Activated CD4-positive, alpha-beta T cell treated with anti-CD3 and anti-CD28 coated beads, Interleukin-2, amount 50 U/mL, for 4 hours (primary cell): ENCODE measurements at places on chromosomes 1 and 21.

DNA sequence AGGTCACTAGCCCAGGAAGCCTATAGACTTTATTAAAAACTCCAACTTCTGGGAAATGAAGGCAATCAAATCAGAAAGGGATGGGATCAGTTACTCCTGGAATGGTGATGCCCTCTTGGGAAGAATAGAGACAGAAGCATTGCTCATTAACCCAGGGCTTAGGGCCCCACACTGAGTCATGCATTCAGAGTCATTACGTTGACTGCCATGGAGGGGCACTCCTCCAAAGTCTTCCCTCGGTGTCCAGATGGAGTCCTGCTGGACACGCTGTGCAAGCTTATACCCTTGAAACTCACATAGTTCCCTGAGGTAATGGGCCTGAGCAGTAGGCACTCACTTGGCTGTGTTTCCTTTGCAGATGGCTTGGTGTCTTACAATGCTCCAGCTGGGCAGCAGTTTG is 35.2 kb upstream of the HSD17B7 start:
- no peak for DNase-seq

DNA sequence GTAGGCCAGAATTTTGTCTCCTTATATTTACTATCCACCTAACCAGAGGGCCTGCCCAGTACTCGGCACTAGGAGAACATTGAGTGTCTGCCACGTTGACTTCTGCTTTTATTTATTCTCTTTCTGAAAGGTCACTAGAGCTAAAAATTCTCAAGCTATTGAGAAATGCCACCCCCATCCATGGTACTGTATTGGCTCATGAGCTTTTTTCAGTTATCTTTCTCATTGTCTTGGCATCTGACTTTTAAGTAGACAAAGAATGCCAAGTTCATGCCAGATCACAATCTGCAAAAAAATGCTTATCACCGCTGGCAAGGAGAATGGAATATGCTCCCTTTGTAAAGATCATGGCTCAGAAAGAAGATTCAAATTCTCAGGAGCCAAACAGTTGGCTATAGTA is 49.8 kb upstream of the MROH9 start:
- DNase-seq, result no peak

DNA sequence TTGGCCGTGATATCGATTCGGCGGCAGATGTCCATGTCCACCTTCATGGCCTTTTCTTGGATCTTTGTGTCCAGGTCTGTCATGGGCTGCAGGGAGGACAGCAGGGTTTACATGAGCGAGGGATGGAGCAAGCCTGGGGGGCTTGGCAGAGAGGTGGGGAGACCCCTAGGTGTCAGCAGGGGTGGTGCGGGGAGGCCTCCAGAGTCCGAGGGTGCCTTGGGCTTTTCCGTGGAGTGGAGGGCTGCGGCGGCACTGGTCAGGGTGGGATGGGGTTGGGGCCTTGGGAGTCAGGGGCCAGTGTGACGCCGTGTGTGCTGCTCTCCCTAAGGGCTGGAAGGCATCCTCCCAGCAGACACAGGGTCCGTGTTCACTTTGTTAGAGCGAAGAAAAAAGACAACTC is 16.1 kb upstream of the ALDH4A1 start:
- DNase-seq, result no peak

- no peak for DNase-seq
Measured at GRCh38 chr1:163231385-163231784, 28.7 kb upstream of the RGS5 start.

DNA sequence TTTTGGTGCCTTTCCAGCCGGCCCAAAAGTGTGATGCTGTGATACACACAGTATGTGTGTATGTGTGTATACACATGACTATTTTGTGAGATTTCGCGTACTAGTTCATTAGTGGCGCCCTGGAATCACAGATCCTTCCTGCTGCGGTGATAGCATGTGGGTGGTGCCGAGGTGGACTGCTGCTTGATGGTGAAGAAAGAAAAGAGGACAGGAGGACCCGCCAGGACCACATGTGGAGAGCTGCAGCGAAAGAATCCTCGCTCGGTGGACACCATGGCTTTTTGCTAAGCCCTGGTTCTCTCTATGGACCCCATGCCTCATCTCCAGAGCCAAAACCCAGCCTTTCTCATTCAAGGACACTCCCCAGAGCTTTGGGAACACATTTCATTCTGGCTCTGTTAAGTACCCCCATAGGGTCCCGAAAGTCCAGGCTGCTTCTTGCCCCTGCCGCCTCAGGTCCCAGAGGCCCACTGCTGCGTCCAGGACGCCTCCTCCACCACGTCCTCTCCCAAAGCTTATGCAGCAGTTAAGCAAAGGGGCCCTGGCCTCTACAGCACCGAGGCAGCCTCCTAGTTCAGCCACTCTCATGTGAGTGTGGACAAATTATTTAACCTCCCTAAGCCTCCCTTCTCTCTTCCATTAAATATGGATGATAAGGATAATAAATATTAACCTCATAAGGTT is 32.8 kb upstream of the COX20 start:
- no peak for DNase-seq

- DNase-seq, result no peak
Measured at GRCh38 chr1:77014073-77014788, 147.0 kb downstream of the ST6GALNAC5 start.

GRCh38 chr1:166999075-166999474 is 10.0 kb downstream of the MAEL start:
- DNase-seq, result no peak

DNA sequence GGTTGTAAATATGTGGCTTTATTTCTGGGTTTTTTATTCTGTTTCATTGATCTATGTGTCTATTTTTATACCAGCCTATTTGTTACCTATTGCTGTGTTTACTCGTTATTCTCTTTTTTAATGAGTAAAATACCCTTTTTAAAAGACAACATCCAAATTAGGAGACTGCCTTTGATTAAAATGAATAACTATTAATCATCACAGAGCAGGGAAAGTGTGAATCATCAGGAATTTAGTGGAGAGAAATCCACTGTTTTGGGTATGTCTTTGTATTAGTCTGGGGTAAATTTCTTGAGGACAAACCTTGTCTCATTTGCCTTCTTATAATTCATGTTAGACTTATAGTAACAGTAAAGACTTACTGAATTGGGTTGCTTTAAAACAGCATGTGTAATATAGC is 12.1 kb downstream of the DISC1 start:
- no peak for DNase-seq

GRCh38 chr1:91851130-91852010 is 34.6 kb downstream of the TGFBR3 start:
- no peak for DNase-seq

- peak; percentile 38 for DNase-seq
Measured at GRCh38 chr1:222618001-222618879, at the start of gene MIA3. Gene MIA3, plus strand, starts transcription at chr1:222618097. Its CDS starts 14 bp downstream, at chr1:222618111.

DNA sequence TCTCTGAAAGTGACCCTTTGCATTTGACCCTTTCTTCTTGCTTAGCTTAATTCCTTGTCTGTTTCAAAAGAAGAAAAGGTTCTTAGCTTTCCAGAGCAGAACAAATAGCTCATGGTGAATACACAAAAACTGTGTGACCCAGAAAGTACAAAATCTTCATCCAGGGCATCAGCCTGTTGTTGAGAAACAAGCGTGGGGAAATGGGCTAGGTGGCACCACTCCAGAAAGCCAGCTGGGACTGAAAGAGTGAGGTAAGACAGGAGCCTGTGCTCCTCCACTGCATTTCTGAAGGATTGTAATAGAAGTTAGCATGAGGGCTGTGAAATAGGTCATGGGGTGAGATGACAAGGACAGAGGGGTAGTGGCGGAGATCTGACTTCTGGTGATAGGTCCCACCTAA is 45.8 kb downstream of the CYP2J2 start:
- DNase-seq, result no peak

- no peak for DNase-seq
Measured at GRCh38 chr1:201275253-201275666, 8.0 kb upstream of the PKP1 start.

DNA sequence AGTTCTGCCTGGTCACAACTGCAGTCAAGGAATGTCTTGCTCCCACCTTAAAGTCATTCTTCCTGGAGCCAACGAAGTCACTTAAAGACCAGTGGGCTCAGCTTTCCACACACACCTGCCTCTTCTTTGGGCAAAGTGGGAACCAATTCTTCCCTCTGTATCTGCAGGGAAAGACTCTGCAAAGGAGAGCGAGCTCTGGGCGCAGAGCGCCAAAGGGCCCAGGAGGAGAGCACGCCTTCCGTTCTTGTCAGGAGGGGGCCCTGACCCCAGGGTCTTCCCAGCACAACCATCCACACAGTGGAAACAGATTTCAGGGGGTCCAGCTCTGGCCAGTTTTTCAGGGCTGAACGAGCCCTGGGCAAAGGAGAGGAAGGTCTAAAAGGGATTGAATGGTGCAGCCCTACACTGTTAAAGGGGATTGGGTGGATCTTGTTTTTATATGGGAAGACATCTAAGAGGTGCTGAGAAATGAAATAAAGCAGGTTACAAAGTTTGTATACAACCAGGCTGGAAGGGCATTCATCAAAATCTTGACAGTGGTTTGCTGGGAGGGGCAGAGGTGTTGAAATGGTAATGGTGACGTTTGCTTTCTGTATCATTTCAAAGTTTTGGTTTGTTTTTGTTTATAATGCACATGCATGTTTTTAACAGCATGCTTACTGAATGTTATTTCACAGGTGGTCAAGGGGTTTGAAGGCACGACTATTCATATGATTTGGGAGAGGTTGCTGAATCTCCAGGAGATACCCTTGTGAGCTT is 6.8 kb upstream of the OLIG2 start:
- no peak for DNase-seq

DNA sequence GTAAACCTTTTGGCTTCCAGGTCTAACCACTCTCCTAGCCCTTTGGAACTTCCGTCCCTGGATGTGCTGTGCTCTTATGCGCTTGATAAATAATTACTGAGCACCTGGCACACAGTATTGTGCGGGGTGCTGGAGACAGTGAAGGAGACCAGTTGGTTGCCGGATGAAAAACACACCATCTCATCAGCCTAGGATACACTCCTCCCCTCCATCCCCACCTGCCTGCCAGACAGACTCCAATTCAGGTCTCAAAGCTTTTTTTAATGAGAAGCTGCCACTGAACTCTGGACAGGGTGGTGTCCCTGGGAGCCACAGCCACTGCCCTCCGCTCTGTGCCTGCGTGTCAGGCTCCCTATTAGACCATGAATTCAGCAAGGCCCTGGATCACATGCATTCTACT is 9.2 kb downstream of the GNB1 start:
- DNase-seq, result no peak

DNA sequence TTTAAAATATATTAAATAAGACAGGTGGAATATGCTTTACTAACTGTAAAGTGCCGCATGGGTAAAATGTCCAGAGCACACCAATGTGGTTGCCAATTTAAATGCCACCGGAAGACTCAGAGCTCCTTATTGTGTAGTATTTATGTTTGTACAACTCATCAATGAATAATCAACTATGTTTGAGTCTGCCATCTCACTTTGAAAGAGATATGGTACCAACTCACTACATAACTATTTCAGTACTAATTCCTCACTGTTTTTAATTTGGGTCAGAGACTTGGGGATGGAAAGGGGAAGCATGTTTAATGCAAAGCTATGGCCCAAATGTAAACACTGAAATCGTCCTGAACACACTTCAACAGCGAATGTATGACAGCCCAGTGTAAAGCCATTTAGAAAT is 144.8 kb downstream of the NR5A2 start:
- DNase-seq, result no peak

GRCh38 chr1:219940707-219941106 is 12.3 kb upstream of the SLC30A10 start:
- DNase-seq, result no peak

GRCh38 chr1:162530988-162531319 is 30.6 kb upstream of the UAP1 start:
- DNase-seq, result no peak

DNA sequence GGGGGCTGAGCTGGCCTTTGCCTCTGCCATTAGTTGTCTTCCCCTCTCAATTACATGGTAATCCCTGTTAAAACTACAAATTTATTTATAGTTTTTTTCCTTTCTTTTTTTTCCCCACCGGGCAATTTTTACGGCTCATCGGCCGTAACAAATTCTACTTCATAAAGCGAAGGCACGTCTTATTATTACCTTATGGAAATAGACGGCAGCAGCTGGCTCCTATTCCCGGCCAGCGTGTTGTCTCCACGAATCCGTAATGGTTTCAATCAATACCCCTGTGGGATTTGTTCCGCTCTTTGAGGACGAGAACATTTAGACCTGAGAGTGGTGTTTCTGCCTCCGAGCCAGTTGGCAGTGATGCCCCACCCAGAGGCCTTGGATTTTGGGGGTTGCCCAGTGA is 52.4 kb upstream of the IGSF21 start:
- no peak for DNase-seq

DNA sequence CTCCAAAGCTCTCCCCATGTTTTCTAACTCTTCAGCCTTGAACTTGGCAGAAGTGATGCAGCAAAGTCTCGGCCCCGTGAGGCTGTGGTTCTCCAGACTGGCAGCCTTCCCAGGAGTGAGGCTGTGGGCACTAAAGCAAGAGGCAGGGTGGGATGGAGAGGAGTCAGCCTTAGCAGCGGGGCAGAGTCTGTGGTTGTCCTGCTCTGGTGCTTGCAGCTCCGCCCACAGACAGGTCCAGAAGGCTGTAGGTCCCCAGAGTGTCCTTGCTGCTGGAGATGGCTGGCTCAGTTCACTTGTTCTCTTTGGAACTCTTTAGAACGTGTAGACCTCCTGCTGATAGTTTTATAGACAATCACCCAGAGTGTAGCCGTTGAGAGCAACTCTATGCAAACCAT is 142.6 kb downstream of the AJAP1 start:
- DNase-seq, result no peak

DNA sequence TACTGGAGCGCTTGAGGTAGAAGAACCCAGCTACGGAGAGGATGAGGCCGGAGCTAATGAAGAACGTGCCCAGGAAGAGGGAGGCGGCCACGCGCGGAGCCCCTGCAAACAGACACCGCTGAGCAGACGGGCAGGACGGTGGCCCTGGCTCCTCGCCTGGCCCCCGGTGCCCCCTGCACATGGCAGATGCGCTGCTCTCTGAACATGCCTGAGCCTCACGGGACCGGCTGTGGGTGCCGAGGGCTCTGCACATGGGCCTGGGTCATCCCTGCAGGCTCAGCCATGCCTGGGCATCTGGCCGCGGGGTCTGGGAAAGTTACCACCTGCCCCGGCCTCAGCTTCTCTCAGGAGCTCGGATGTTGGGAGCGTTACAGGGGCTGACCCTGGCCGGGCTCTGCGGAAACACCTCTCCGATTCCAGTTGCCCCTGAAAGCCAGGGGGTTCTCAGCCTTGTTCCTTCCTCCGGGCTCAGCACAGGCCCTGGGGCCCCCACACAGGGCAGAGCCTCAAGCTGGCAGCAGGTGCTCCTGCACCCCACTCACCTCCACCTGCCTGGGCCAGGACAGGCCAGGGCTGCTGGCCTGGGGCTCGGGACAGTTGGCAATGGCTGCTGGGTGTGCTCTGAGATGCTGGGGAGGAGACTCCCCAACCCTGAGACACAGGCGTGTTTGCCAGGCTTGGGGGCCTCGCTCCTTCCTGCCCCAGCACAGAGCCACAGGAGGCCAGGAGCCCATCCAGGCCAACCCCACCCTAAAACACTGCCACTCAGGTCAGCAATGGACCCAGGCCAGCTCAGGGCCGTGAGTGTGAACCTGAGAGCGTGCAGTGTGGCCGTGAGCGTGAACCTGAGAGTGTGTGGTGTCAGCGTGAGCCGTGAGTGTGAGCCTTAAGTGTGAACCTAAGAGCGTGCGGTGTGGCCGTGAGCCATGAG is 12.1 kb upstream of the RNF223 start:
- no peak for DNase-seq

- DNase-seq, result peak; percentile 22
Measured at GRCh38 chr1:117060441-117061317, 553 bp downstream of the TTF2 start.

- no peak for DNase-seq
Measured at GRCh38 chr1:21866707-21867043, 54.6 kb downstream of the LDLRAD2 start.

- no peak for DNase-seq
Measured at GRCh38 chr1:183645531-183645930, 7.6 kb downstream of the APOBEC4 start.

- peak; percentile 4 for DNase-seq
Measured at GRCh38 chr1:226308166-226308722, 720 bp downstream of the LIN9 start.
